ENCODE measurements at places on chromosomes 3 and 15. TPM values are rescaled to one million over a fixed set of nuclear protein-coding genes. Genes with fewer than 3 reads are reported as not detected.

RFT1 gene
- total RNA-seq = 19.2 TPM

NPAP1 gene
- not detected for total RNA-seq

H1-8 gene
- total RNA-seq = not detected

DNA sequence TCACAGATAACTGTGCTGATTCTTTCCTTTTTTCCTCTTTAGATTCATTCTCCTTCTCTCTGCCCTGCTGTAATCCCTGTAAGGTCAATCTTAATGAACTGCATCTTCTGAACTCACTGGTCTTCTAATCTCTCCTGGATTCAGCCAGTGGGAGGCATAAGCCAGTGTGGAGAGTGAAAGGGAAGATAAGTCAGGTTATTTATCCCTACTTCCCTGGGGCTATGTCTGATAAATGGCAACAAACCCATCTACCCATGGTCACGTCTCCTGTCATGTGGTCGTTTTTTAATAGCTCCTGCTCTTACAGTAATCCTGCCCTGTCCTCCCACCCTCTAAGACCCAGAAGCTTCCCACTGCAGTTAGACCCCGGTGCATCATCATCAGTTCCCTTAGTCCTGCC lies 199.6 kb upstream of the NAALADL2 start:
- no peaks in the 10 kb centered on the region for H3K27me3 ChIP-seq
- H3K27ac ChIP-seq = no peak overlapping the region
- no peaks in the 10 kb centered on the region for H3K36me3 ChIP-seq

GRCh38 chr3:8578282-8578681 lies 66.3 kb downstream of the SSUH2 start:
- no peak overlapping the region for H3K4me3 ChIP-seq
- DNase-seq = peak; percentile 46
- H3K4me1 ChIP-seq = peaks cover 25% of the 10 kb centered on the region
- H3K27me3 ChIP-seq = no peaks in the 10 kb centered on the region
- H3K36me3 ChIP-seq = no peaks in the 10 kb centered on the region

DNA sequence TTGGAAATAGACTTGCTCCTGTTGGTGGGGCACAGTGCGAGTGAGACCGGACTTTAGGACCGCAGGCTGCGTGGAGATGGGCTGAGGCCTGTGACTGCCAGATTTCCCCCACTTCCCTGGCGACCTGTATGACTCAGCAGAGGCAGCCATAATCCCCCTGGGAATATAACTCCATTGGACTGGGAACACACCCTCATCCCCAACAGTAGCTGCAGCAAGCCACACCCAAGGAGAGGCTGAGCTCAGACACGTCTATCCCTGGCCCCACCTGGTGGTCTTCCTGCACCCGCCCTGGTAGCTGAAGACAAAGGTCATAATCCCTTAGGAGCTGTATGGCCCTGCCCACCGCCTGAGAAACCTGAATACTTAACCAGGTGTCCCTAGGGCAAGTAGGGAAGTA lies 42.6 kb downstream of the DZIP1L start:
- H3K4me1 ChIP-seq = peaks cover 15% of the 10 kb centered on the region
- peaks cover 10% of the 10 kb centered on the region for H3K36me3 ChIP-seq
- peak overlapping the region; percentile 51 for H3K27ac ChIP-seq

Measured in astrocyte (in vitro differentiated cells and primary cell).